ENCODE measurements at places on chromosomes 7 and 10. TPM values are rescaled to one million over a fixed set of nuclear protein-coding genes. Genes with fewer than 3 reads are reported as not detected.

Gene RSPH10B
- 0.03 TPM for polyA plus RNA-seq

Gene SPDYE5
- polyA plus RNA-seq, result 0.04 TPM

Gene GIGYF1
- polyA plus RNA-seq, result 4.0 TPM

Gene FAM180A
- polyA plus RNA-seq, result 0.85 TPM

- H3K36me3 ChIP-seq, result no peaks in the 10 kb centered on the region
- no peaks in the 10 kb centered on the region for H3K27me3 ChIP-seq
- H3K4me1 ChIP-seq, result no peaks in the 10 kb centered on the region
- H3K4me3 ChIP-seq, result no peak overlapping the region
- no peak for DNase-seq
- H3K27ac ChIP-seq, result no peak overlapping the region
Measured at GRCh38 chr10:33808475-33808874, 474.0 kb upstream of the NRP1 start.

DNA sequence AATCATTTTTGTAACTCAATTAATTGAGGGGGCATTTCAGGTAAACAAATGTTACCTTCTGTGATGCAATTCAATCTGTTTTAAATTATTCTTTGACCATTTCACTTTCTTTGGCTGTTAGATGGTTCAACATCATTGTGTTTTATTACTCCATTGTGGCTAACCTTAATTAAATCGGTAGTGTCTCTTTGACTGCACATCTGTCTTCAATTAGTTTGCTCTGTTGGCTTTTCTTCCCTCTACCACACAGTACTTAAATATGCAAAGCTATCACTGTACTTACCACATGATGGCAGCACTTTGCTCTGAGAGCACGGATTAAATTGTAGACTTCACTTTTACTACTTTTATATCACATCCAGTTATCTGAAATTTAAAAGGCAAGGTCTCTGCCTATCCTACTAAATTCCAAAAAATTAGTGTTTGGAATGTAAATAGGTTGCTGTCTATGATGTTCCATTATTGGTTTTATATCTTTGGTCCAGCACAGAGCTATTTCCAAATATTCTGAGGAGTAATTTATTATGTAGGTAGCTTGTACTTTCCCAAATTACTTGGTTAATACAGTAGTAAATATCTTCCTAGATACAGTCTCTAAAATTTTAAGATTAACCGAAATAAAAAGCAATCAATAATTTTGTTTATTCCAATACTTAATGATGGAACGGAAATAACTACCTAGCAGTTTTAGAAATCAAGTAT lies 352.0 kb downstream of the PCLO start:
- no peak overlapping the region for H3K27ac ChIP-seq
- no peaks in the 10 kb centered on the region for H3K36me3 ChIP-seq
- peaks cover 1% of the 10 kb centered on the region for H3K4me1 ChIP-seq
- no peak for DNase-seq
- H3K4me3 ChIP-seq, result no peak overlapping the region
- H3K27me3 ChIP-seq, result no peaks in the 10 kb centered on the region

DNA sequence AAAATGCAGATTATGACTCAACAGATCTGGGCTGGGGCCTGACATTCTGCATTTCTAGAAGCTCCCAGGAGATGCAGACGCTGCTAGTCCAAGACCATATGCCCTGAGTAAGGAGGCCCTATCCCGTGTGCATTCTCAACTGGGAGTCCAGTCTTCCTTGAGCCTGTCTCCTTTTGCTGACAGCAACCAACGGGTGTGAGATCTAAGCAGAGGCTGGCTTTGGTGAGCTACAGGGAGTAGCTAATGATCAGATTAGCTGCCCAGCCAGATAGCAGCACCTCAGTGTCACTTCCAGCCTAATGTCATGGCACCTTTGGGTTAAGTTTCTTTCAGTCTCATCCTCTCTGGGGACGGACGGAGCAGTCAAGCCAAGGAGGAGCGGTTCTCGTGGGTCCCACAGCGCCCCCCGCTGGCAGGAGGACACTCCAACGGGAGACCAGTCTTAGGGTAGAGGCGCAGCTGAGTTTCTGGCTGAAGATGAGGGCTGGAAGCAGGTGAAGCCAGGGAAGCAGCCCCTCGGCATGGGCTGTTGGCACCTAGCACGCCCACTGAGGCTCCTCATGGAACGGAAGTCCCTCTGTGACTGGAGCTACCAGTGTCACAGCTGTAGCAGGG lies 154.0 kb downstream of the CCDC3 start:
- H3K4me1 ChIP-seq, result peaks cover 31% of the 10 kb centered on the region
- no peak overlapping the region for H3K4me3 ChIP-seq
- no peaks in the 10 kb centered on the region for H3K36me3 ChIP-seq
- no peak for DNase-seq
- H3K27me3 ChIP-seq, result no peaks in the 10 kb centered on the region

- H3K4me3 ChIP-seq, result no peak overlapping the region
- peaks cover 18% of the 10 kb centered on the region for H3K36me3 ChIP-seq
- no peak overlapping the region for H3K27ac ChIP-seq
- H3K27me3 ChIP-seq, result no peaks in the 10 kb centered on the region
Measured at GRCh38 chr10:114396464-114396863, 7.8 kb downstream of the AFAP1L2 start.

- no peaks in the 10 kb centered on the region for H3K27me3 ChIP-seq
- H3K36me3 ChIP-seq, result no peaks in the 10 kb centered on the region
- no peak overlapping the region for H3K4me3 ChIP-seq
- DNase-seq, result no peak
- no peaks in the 10 kb centered on the region for H3K4me1 ChIP-seq
Measured at GRCh38 chr10:7501157-7501556, 90.3 kb upstream of the SFMBT2 start.

DNA sequence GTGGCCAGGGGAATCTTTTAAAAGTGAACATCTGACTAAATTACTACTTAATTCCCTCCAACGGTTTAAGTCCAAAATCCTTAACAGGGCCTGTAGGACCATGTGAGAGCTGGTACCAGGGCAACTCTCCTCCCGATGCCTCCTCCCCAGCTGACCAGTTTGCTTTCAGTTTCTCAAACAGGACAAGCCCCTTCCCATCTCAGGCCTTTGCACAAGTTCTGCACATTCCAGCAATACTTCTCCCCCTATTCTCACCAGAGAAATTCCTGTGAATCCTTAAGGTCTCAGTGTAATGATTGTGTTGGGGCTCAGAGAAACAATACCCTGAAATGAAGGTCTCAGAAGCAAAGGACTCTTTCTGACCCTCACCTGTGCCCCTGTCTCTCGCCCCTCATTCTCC lies 8.0 kb upstream of the CALHM1 start:
- DNase-seq, result no peak
- H3K4me3 ChIP-seq, result no peak overlapping the region
- no peaks in the 10 kb centered on the region for H3K4me1 ChIP-seq

DNA sequence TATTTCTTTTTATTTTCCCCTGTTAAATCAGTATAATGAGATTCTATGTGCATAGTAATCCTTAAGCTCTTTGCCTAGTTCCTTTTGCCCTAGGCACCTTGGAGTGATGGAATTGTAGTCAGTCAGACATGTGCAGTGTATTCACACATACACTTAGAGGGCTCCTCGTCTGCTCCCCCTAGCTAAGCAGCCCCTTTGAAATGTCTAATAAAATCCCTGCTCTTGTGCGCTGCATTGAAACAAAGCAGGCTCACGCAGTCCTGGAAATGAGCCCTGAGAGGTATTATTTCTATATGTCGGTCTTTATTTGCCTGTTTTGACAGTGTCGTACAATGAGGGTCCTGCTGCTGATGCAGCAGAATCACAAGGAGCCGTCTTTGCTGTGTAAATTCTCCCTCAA lies 258.7 kb downstream of the AUTS2 start:
- no peak overlapping the region for H3K27ac ChIP-seq
- peaks cover 8% of the 10 kb centered on the region for H3K27me3 ChIP-seq
- no peaks in the 10 kb centered on the region for H3K36me3 ChIP-seq
- H3K4me1 ChIP-seq, result no peaks in the 10 kb centered on the region

- H3K4me3 ChIP-seq, result no peak overlapping the region
- H3K27ac ChIP-seq, result no peak overlapping the region
- H3K4me1 ChIP-seq, result no peaks in the 10 kb centered on the region
- no peaks in the 10 kb centered on the region for H3K36me3 ChIP-seq
- DNase-seq, result no peak
Measured at GRCh38 chr7:144050093-144050492, 1.3 kb downstream of the OR2A5 start.

- H3K4me1 ChIP-seq, result no peaks in the 10 kb centered on the region
- no peak for DNase-seq
- H3K36me3 ChIP-seq, result no peaks in the 10 kb centered on the region
- H3K4me3 ChIP-seq, result no peak overlapping the region
- no peaks in the 10 kb centered on the region for H3K27me3 ChIP-seq
Measured at GRCh38 chr10:85918371-85918770, 448.2 kb downstream of the GRID1 start.

GRCh38 chr10:87668324-87669074 lies 8.8 kb downstream of the PAPSS2 start:
- DNase-seq, result no peak
- no peaks in the 10 kb centered on the region for H3K27me3 ChIP-seq
- no peak overlapping the region for H3K27ac ChIP-seq
- H3K4me3 ChIP-seq, result no peak overlapping the region
- no peaks in the 10 kb centered on the region for H3K36me3 ChIP-seq

DNA sequence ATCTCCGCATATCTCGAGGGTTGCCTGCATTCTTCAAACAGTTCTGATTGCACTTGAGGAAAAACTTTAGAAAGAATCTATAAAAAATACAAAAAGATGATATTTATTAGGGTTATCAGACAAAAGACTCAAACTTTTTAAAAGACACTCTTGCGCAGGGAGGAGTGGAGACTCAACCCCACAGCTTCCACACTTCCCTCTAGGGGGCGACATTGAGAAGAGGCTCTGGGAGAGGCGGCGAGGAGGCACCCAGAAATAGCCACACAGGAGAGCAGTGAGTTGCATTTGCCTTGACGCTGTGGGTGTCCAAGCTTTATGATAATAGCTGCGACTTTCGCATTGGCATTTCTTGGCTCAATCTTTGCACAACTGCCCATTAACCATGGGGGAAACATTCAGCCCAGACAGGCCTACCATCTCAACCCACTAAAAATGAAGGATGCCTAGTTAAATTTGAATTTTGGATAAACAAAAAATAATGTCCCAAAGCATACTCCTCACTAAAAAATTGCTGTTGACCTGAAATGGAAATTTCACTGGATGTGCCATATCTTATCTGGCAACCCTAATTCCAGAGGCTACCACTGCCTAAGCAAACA lies 86.2 kb downstream of the EBF3 start:
- no peaks in the 10 kb centered on the region for H3K36me3 ChIP-seq
- H3K4me3 ChIP-seq, result no peak overlapping the region
- no peaks in the 10 kb centered on the region for H3K27me3 ChIP-seq

DNA sequence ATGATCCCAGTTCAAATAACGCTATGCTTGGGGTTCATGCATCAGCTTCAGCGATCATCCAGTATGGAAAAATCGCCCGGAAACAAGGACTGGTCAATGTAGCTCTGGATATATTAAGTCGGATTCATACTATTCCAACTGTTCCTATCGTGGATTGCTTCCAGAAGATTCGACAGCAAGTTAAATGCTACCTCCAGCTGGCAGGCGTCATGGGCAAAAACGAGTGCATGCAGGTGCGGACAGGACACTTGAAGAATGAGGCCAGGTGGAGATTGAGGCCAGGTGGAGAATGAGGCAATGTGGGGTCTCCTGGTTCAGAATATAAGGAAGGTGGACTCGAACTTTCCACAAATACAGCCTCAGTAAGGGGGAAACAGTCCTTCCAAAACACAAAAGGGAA lies 105.8 kb downstream of the TRRAP start:
- no peaks in the 10 kb centered on the region for H3K4me1 ChIP-seq
- no peaks in the 10 kb centered on the region for H3K27me3 ChIP-seq
- H3K4me3 ChIP-seq, result no peak overlapping the region
- H3K27ac ChIP-seq, result no peak overlapping the region
- no peak for DNase-seq
- H3K36me3 ChIP-seq, result peaks cover 40% of the 10 kb centered on the region

DNA sequence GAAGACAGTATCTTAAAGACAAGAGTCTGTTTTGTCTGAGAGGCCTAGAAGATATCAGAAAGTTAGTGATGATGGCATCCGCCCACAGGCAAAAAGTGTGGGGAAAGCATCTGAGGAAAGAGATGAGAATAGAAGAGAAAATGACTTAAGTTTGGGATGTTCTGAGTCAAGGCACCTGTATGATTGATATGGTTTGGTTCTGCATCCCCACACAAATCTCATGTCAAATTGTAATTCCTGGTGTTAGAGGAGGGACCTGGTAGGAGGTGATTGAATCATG lies 568.2 kb upstream of the MGMT start:
- H3K4me3 ChIP-seq, result no peak overlapping the region
- no peak overlapping the region for H3K27ac ChIP-seq
- peaks cover 2% of the 10 kb centered on the region for H3K4me1 ChIP-seq

GRCh38 chr7:46024263-46024916 lies 103.3 kb upstream of the IGFBP3 start:
- no peak for DNase-seq
- H3K36me3 ChIP-seq, result no peaks in the 10 kb centered on the region
- no peaks in the 10 kb centered on the region for H3K4me1 ChIP-seq
- H3K27me3 ChIP-seq, result peaks cover 8% of the 10 kb centered on the region
- no peak overlapping the region for H3K27ac ChIP-seq

DNA sequence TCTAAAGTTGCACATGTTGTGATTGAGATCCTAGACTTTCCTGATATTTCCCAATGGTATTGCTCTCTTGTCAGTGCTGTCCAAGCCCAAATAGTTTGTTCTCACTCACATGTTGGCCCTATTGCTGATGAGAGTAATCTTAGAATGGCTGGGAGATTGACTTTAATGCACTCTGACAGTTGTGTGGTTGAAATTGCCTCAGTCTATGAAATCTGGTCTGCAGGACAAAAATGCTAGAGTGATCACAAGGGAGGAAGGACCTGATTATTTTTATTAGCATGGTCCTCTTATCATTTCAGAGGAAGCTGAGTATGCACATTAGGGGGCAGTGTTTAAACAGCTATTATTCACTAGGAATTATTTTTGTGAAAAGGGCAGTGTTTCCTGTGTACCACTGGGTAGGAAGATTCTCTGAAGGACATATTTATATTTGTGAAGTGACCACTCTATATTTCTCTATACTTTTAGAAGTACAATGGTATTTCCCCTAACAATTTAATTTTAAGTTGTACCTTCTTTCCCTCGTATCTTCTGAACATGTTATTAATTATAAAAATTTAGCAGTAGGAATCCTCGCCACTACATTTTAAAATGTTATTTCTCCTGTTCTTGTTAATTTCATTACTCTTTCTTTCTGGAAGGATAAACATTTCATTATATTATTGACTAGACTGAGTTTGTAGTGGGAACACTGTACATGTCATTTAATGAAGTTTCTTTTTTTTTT lies 64.4 kb downstream of the SUGCT start:
- H3K36me3 ChIP-seq, result no peaks in the 10 kb centered on the region
- DNase-seq, result no peak
- H3K4me3 ChIP-seq, result no peak overlapping the region
- H3K27ac ChIP-seq, result no peak overlapping the region
- no peaks in the 10 kb centered on the region for H3K27me3 ChIP-seq

All from keratinocyte (primary cell).